HCT116 (cell line): ENCODE measurements at places on chromosomes 6 and 20.
A peak's percentile ranks its signal among the peaks of the same experiment; 100 is the strongest.

GRCh38 chr6:10190042-10190441 is 224.8 kb downstream of the TFAP2A start:
- no peak for DNase-seq
- no peaks in the 10 kb centered on the region for H3K36me3 ChIP-seq
- H3K27me3 ChIP-seq: no peaks in the 10 kb centered on the region
- no peaks in the 10 kb centered on the region for H3K4me1 ChIP-seq
- H3K27ac ChIP-seq: no peak overlapping the region

GRCh38 chr6:151682251-151682650 is 125.2 kb upstream of the ESR1 start:
- H3K4me1 ChIP-seq: no peaks in the 10 kb centered on the region
- H3K27ac ChIP-seq: no peak overlapping the region
- H3K36me3 ChIP-seq: no peaks in the 10 kb centered on the region
- H3K4me3 ChIP-seq: no peak overlapping the region
- H3K27me3 ChIP-seq: no peaks in the 10 kb centered on the region
- DNase-seq: no peak

GRCh38 chr6:144190080-144190479 is 39.8 kb downstream of the STX11 start:
- no peaks in the 10 kb centered on the region for H3K27me3 ChIP-seq
- H3K27ac ChIP-seq: no peak overlapping the region
- no peaks in the 10 kb centered on the region for H3K36me3 ChIP-seq
- no peak overlapping the region for H3K4me3 ChIP-seq
- DNase-seq: no peak

DNA sequence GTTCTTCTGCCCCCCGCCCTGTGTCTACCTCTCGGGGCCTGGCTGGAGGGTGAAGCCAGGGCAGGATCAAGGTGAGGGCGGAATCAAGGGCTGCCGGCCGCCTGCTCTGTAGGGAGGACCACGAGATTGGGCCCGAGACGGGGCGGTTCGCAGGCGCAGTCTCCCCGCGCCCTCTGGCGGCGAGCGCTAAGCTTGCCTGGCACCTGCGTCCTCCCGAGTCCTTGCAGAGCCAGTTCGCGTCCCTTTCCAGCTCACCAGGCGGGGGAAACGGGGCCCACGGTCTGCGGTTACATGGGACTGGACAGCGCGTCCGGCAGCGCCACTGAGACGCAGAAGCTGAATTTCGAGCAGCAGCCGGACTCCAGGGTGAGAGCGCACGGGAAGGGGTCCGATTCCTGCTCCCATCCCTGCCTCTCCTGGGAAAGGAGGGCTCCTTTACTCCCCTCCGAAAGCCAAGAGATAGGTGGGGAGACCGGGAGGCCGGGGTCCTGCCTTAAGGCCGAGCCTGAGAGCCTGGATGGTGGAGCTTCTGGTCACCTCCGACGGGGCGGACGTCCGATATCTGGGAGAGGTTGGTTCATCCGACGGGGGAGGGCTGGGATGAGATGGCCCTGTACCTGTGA is 3.6 kb upstream of the MATN4 start:
- H3K27ac ChIP-seq: no peak overlapping the region
- no peaks in the 10 kb centered on the region for H3K36me3 ChIP-seq
- H3K4me1 ChIP-seq: peaks cover 10% of the 10 kb centered on the region
- H3K27me3 ChIP-seq: no peaks in the 10 kb centered on the region
- DNase-seq: peak; percentile 47

- DNase-seq: no peak
- H3K36me3 ChIP-seq: no peaks in the 10 kb centered on the region
- H3K4me1 ChIP-seq: peaks cover 2% of the 10 kb centered on the region; the same call in 1 of the 2 replicates
Observed at GRCh38 chr6:4872841-4873240, 96.6 kb downstream of the CDYL start.

DNA sequence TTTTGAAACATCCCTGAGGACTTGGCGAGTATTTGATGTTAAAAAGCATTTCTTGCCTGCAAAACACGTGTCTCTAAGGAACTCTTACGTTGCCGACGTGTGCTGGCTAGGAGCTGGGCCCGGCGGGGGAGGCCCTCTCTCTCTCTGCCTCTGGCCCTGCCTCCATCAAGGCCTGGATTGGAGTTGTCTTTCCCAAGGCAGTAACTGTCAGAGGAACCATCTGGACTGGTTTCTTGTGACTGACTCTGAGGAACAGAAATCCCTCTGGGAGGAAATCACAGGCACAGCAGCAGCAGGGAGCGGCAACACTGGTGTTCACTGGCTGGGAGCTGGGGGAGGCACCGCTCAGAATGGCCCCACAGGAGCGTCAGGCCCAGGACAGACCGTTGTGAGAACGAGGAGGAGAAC is 244.2 kb downstream of the NRN1 start:
- H3K4me3 ChIP-seq: no peak overlapping the region
- H3K4me1 ChIP-seq: no peaks in the 10 kb centered on the region
- DNase-seq: no peak
- no peaks in the 10 kb centered on the region for H3K27me3 ChIP-seq
